ENCODE measurements at places on chromosomes 2 and 18. TPM values are rescaled to one million over a fixed set of nuclear protein-coding genes. Genes with fewer than 3 reads are reported as not detected.
A peak's percentile ranks its signal among the peaks of the same experiment; 100 is the strongest.

GRCh38 chr2:158914066-158914465 is 54.4 kb upstream of the TANC1 start:
- no peak overlapping the region for H3K27ac ChIP-seq
- DNase-seq = no peak
- no peaks in the 10 kb centered on the region for H3K27me3 ChIP-seq
- no peak overlapping the region for H3K4me3 ChIP-seq

Gene EHD3
- total RNA-seq = 28.2 TPM

DNA sequence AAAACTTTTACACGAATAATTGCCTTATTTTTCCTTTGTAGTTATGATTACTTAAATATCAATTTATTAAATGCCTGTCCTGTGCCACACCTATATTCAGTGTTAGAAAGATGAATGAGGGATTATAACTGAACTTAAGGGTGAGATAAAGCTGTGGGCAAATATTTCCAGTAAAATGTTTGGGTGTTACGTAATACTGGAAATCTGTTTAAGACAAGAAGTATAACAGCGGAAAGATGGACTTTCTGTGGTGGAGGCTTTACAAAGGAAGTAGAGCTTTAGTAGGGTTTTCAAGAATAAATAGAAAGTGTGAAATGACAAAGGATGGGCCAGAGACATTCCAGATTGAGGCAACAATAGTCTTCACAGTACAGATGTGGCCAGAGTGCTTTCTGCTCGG is 927.0 kb downstream of the DPP10 start:
- H3K27me3 ChIP-seq = no peaks in the 10 kb centered on the region
- H3K4me3 ChIP-seq = no peak overlapping the region
- no peaks in the 10 kb centered on the region for H3K4me1 ChIP-seq
- H3K27ac ChIP-seq = no peak overlapping the region
- no peak for DNase-seq

Gene FSIP2
- 0.04 TPM for total RNA-seq

GRCh38 chr18:36446059-36446458 is 148.5 kb downstream of the FHOD3 start:
- no peak overlapping the region for H3K4me3 ChIP-seq
- no peak for DNase-seq
- no peaks in the 10 kb centered on the region for H3K27me3 ChIP-seq
- no peaks in the 10 kb centered on the region for H3K36me3 ChIP-seq
- no peak overlapping the region for H3K27ac ChIP-seq

Gene MAPK4
- 1.0 TPM for total RNA-seq

DNA sequence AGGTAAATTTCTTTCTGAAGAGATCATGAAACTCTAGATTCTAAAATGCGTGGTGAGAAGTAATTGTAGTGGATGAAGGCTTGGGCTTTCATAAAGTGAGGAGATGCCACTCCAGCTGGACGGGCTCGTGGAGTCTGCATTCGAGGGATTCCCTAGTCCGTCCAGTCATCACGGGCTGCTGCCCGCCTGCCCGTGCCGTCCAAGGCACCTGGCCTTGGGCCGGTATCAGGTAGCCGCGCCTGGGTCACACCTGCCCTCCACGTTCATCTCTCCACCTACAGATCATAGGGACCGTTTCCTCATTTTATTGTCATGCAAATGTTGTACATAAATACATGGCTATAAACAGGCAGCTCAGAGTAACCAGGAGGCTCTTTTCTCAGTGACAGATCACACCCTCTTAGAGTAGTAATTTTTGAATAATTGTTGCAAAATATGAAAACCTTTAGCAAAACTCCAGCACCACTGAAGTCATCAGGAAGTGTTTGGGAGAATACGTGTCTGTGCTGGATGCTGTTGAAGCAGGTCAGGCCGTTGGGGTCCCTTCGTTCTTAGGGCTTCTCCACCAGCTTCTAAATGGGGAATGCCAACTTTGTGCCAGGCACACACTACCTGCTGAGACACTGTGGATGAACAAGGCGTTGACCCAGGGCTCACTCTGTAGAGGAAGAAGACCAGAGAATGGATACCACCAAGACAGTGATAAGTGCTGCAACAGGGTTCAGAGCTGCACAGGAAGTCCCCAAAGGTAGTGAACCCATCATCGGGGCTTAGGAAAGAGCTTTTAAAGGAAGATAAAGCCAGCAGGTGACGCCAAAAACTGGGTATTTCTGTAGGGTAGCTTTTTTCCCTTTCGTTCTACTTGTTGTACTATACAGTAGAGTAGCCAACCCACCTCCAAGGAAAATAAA is 112.5 kb downstream of the FAM210A start:
- no peak overlapping the region for H3K27ac ChIP-seq
- peaks cover 20% of the 10 kb centered on the region for H3K4me1 ChIP-seq
- no peak for DNase-seq
- no peaks in the 10 kb centered on the region for H3K27me3 ChIP-seq
- no peak overlapping the region for H3K4me3 ChIP-seq

- peaks cover 11% of the 10 kb centered on the region for H3K4me1 ChIP-seq
- H3K36me3 ChIP-seq = no peaks in the 10 kb centered on the region
- H3K27me3 ChIP-seq = peaks cover 15% of the 10 kb centered on the region
- H3K4me3 ChIP-seq = peak within 1 kb of the TSS; percentile 47
Observed at GRCh38 chr2:144519934-144520731, at the start of gene ZEB2. ZEB2 (minus strand) TSS chr2:144520119; CDS start chr2:144517350, 2,769 bp downstream.

- H3K27ac ChIP-seq = no peak overlapping the region
- no peaks in the 10 kb centered on the region for H3K27me3 ChIP-seq
- H3K36me3 ChIP-seq = no peaks in the 10 kb centered on the region
- no peak for DNase-seq
- no peak overlapping the region for H3K4me3 ChIP-seq
Observed at GRCh38 chr2:182456784-182457183, 29.9 kb upstream of the PDE1A start.

DNA sequence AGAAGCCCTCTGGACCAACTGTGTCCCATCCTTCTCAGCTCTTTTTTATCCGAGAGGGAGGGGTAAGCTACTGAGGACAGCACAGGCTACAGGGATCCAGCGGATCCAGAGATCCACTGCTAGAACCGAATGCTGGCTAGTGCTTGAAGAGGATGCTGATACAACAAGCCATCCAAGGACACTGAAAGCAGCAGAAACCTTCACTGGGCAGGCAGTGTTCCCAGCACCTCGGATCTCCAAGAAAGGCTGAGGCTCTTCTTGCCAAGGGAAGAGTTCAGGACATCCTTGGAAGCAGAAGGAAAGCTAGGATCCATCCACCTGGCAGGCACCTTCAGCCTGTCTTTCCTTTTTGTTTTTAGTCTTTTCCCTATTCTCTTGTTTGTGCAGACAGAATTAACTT is 13.2 kb upstream of the FHOD3 start:
- H3K4me3 ChIP-seq = no peak overlapping the region
- no peaks in the 10 kb centered on the region for H3K27me3 ChIP-seq
- H3K4me1 ChIP-seq = no peaks in the 10 kb centered on the region
- no peaks in the 10 kb centered on the region for H3K36me3 ChIP-seq

- H3K4me3 ChIP-seq = no peak overlapping the region
- no peaks in the 10 kb centered on the region for H3K27me3 ChIP-seq
- H3K4me1 ChIP-seq = no peaks in the 10 kb centered on the region
- no peaks in the 10 kb centered on the region for H3K36me3 ChIP-seq
Observed at GRCh38 chr2:2563309-2563860, 232.3 kb upstream of the MYT1L start.

Gene CRYGB
- total RNA-seq = not detected

GRCh38 chr2:100786297-100786658 is 33.7 kb upstream of the NPAS2 start:
- no peak for DNase-seq
- H3K4me1 ChIP-seq = no peaks in the 10 kb centered on the region
- no peaks in the 10 kb centered on the region for H3K27me3 ChIP-seq
- peak overlapping the region; percentile 41 for H3K27ac ChIP-seq
- H3K36me3 ChIP-seq = no peaks in the 10 kb centered on the region
- H3K4me3 ChIP-seq = no peak overlapping the region

DNA sequence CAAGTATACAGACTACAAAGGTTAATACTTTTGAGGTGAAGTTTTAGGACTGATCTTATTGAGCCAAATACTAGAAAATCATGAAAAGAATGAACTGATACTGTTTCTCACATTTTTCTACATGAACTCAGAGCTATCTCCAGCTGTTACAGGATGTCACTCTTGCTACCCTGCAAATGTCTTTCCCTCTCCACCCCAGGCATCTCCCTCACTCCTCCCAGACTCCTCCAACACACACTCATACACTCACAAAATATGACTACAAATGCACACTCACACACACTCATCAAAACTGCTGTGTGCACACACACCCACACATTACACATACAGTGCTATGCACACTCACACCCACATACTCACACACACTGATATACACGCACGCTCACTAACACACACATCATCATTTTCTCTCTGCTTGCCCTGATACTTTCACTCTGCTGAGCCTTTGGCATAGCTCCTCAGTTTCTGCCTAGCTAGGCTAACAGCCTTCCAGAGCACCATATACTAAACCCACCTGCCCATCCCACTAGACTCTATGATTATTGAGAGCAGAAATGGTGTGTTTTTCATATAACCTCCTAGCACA is 273.3 kb downstream of the CD226 start:
- H3K27me3 ChIP-seq = no peaks in the 10 kb centered on the region
- no peaks in the 10 kb centered on the region for H3K4me1 ChIP-seq
- no peak for DNase-seq
- no peak overlapping the region for H3K4me3 ChIP-seq
- no peaks in the 10 kb centered on the region for H3K36me3 ChIP-seq
- H3K27ac ChIP-seq = no peak overlapping the region

Gene PDCD1
- total RNA-seq = 1.7 TPM

DNA sequence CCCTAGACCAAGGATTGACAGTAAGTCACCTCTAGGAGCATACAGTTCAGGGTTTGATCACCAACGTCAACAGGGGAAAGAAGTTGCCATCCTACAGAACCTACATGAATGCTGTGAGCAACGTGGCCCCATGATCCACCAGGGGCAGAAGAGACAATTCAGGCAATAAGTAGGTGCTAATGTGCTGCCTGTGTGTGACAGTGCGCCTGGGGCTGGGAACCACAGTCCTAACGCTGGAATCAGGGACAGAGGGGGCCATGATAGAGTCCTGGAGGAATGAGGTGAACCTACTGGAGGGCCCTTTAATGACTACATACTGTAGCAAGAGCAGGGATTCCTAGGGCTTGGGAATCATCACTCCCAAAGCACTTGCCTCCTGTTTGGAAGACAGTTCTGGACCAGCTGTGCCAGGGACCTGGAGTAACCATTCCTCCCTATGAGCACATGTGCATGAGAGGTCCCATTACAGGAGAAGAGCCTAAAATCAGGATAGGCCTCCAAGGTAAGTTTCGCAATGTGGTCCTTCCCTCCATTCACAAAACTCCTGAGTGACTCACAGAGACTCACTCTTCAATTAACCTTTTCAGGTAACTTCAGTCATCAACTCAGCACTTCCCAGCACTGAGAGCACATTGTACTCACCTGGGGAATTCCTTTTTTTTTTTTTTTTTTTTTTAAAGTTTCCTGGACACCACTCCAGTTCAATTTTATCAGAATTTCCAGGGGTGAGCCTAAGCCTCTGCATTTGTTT is 214.0 kb downstream of the TMEM163 start:
- no peak for DNase-seq
- no peaks in the 10 kb centered on the region for H3K36me3 ChIP-seq
- H3K27ac ChIP-seq = no peak overlapping the region
- H3K4me3 ChIP-seq = no peak overlapping the region
- H3K27me3 ChIP-seq = no peaks in the 10 kb centered on the region

DNA sequence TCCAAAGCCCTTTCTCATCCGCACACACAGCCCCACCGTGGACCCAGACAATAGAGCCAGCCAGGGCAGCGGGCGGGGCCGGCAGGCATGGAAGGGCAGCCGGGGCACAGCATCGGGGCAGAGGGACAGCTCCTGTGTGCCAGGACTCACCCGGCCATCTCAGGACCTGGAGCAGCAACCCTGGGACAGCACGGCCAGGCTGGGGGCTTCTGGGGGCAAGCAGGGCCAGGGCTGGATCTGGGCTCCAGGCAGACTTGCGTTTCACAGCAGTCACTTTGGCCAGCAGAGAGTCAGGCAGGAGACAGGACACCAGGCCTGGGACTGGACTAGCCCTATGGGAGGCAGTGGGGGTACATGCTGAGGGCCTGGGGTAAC is 15.5 kb downstream of the ANO7 start:
- no peak overlapping the region for H3K27ac ChIP-seq
- no peaks in the 10 kb centered on the region for H3K4me1 ChIP-seq
- no peaks in the 10 kb centered on the region for H3K36me3 ChIP-seq
- DNase-seq = no peak
- no peak overlapping the region for H3K4me3 ChIP-seq

GRCh38 chr2:162242586-162243280 is 512 bp downstream of the FAP start:
- no peaks in the 10 kb centered on the region for H3K36me3 ChIP-seq
- no peak for DNase-seq
- peak overlapping the region; percentile 12 for H3K27ac ChIP-seq
- H3K4me1 ChIP-seq = peaks cover 3% of the 10 kb centered on the region
- H3K27me3 ChIP-seq = no peaks in the 10 kb centered on the region

- no peak overlapping the region for H3K4me3 ChIP-seq
- H3K27me3 ChIP-seq = no peaks in the 10 kb centered on the region
- no peak overlapping the region for H3K27ac ChIP-seq
- no peaks in the 10 kb centered on the region for H3K36me3 ChIP-seq
- DNase-seq = no peak
- H3K4me1 ChIP-seq = peaks cover 18% of the 10 kb centered on the region
Observed at GRCh38 chr18:8936619-8937018, 165.9 kb upstream of the NDUFV2 start.

Gene CYS1
- total RNA-seq = 1.3 TPM

DNA sequence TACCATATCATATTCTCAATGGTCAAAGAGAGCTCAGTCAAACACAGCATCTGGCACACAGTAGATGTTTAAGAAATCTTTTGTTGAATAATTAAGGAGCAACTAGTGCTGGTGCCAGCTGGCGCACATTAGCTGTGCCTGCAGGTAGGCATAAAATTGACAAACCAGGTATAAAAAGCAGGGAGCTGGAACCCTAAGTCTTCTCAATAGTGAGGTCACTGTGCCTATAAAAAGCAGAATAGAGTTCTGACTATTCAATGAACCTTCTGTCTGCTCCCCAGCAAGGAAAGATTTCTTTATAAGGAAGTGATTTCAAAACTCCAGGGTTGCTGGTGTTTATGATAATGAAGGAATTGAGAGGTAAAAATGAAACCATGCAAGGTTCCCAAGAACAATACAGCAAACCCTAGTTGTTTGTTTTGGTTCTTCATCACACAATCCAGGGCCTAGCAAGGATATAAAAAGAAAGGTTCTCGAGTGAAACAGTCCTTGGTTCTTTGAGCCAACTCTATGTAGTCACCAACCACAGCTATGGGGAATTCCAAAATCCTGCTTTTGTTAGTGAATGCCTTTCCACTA is 76.1 kb downstream of the THADA start:
- no peak overlapping the region for H3K4me3 ChIP-seq
- H3K36me3 ChIP-seq = no peaks in the 10 kb centered on the region
- peaks cover 32% of the 10 kb centered on the region for H3K4me1 ChIP-seq
- no peaks in the 10 kb centered on the region for H3K27me3 ChIP-seq

Gene AOX1
- 24.6 TPM for total RNA-seq

DNA sequence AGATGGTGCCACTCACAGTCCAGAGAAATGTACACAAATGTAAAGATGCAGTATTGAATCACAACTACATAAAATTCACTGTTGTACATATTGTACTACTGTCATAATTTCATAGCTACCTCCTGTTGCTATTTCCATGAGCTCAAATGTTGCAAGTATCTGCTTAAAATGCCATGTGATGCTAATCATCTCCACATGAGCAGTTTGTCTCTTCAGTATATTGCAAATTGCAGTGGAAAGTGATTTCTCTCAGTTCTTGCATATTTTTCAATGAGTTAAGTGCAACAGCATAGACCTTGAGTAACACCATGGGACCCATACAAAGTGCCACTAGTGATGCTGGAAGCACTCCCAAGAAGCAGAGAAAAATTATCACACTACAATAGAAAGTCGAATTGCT is 51.9 kb downstream of the MAIP1 start:
- H3K4me3 ChIP-seq = no peak overlapping the region
- no peak overlapping the region for H3K27ac ChIP-seq
- H3K36me3 ChIP-seq = no peaks in the 10 kb centered on the region
- H3K27me3 ChIP-seq = no peaks in the 10 kb centered on the region
- DNase-seq = no peak

All from esophagus squamous epithelium (tissue), 5 donors.